ENCODE measurements at places on chromosomes 2 and 18.
A peak's percentile ranks its signal among the peaks of the same experiment; 100 is the strongest.

- DNase-seq = no peak
Measured at GRCh38 chr2:62038975-62039771, 133.7 kb downstream of the COMMD1 start.

DNA sequence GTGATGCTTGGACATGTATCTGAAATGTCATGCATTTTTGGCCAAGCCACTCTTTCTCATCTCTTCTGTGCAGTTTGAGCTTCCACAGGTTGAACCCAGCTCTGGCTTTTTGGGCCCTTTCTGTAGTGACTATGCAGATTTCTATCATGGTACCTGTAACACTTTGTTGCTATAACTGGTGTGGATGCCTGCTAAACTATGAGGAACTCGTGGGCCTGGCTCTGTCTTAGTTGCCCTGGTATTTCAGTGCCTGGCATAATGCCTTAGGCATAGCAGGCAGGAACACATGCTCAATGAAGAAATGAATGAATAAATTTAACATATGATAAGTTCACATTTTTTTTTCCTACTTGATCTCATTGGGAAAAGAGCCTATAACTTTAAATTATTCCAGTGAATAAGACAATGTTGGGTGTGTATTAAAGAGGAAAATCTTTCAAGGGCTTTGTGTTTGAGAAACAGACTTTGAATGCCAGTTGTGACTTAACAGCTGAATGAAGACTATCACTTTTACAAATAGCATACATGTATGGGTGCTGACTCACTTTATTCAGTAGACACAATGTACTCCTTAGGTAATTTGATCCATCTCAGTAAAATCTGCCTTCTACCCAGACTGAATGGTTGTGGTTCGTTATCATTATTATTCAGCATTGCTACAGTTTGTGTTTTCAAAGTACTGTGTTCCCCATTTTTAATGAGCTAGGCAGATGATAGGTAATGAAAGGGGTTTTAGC, 86.4 kb upstream of the MAP4K3 start:
- DNase-seq = no peak

GRCh38 chr2:54818226-54818625, 94.8 kb downstream of the EML6 start:
- DNase-seq = no peak

DNA sequence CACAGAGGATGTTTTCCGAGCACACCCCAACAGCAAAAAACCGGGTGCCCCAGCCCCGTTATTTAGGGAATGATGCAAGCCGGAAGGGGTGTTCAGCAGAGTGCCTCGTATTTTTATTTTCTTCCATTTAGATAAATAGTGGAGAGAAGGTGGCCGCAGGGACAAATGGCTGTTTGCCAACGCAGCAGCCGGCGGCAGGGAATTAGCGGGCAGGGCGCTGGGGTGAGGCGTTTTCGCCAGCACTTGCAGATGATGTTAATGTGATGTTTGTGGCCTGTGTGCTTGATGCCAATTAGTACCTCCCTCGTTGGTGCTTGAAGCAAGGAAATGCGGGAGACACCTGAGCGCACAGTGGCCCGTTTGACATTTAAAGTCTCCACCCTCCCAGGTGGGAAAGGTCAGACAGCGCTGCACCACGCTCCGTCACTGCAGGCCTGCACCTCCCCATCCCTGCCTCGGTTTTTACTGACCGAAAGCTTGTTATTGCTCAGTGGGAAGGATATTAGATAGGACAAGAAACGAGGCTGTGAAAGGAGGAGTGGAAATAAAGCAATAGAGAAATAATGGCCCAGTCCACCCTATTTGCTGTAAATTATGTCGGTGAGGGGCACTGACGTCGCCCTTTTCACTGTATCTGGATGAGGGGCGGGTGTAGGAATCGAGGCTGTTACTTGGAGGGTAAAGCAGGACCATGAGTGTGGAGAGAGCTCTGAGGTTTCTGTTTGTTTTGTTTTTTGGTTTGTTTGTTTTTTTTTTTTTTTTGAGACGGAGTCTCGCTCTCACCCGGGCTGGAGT, 39.1 kb downstream of the NFATC1 start:
- DNase-seq = no peak

- no peak for DNase-seq
Measured at GRCh38 chr18:27005589-27005988, 140.1 kb upstream of the AQP4 start.

DNA sequence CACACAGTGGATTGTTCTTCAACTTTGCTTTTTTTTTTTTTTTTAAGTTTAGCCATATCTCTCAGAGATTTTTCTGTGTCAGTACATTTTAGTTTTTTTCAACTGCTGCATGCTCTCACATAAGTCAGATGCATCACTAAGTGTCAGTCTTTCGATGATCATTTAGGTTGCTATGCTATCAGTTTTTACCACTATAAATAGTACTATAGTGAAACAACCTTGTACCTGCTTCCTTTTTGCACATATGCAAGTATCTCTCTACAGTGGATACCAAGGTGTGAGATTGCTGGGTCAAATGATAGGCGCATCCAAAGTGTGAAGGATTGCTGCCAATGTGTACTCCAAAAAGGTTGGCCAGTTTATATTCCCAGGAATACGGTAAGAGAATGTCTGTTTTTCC, 33.5 kb upstream of the MAP4K3 start:
- DNase-seq = no peak

- DNase-seq = no peak
Measured at GRCh38 chr2:216147172-216148131, 38.3 kb downstream of the XRCC5 start.

GRCh38 chr2:150618245-150618895, 130.9 kb upstream of the RND3 start:
- DNase-seq = no peak

DNA sequence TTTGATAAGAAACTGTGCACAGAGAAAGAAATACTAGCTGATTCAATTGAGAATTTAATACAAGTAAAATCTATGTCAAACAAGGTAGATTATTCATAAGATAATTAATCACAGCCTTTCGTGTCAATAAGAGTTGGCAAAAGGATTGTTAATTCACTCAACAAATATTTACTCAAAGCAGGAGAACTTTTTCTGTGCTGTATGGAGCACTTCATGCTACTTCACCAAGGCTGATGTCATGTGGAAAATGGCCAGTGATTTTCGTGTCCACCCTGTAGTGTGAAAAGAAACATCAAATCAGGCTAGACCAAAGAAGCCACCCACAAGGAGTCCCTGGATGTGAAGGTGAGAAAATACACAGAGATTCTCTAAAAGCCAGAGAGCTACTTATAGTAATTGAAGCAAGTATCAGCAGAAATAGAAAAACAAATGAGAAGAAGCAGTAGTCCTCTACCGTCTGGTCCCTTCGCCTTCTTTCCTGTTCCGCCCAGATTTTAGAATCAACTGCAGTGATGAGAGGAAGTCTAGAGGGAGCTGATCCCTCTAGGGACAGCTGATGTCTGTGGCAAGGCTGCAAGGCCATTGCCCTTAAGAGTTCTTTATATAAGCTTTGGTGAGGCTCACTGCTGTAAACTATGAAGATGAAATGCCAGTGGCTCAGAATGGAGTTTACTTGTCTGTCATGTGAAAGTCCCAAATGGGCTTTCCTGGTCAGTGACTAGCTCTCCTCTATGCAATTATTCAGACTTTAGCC, 201.3 kb upstream of the APCDD1 start:
- DNase-seq = no peak

DNA sequence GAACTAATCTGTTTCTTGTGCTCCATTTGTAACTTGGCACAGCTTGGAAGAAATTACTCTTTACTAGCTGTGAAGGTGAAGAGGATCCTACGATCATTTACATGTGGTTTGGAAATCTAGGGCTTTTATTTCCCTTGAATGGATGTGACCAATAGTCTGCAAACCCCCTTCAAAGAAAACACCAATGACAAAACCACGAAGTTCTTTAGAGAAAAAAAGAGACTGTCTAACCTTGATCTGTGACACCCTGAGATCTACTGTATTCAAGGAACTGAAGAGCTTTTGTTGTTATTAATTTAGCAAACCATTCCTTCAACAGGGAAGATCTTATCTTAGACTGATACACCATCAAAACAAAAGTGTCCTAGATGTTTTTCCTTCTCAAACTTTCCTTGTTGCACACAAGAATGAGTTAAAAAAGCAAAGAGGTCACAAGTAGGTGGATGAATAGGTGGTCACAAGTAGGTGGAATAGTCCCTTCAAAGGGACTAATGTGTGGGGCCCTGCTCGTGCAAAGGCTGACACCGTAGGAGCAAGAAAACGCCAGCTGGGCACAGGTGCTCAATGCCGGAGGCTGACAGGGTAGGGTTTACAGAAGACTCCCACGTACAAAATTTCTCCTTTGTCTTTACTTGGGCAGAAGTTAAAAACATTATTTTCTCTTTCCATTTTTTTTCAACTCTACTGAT, 95.6 kb upstream of the ITGB6 start:
- DNase-seq = no peak

- DNase-seq = no peak
Measured at GRCh38 chr2:219828127-219828526, 200.7 kb downstream of the SLC4A3 start.

DNA sequence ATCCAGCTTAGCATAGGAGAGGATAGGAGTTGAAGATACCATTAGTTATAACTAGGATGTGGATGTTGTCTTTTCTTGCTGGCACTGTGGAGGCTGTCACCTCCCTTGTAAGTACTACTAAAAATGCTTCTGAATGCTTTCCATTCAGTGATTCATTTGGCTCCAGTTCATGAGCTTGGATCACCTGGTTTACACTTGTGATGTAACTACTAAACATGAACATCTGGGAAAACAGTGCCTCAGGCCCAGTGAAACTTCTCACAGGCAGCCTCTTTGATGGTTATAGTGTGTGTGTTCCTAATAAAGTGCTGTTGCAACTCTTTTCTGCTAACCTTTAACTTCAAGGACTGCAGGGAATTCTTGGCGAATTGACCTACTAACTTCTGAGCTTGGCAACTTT, 13.0 kb upstream of the SLC9A2 start:
- no peak for DNase-seq

GRCh38 chr2:219045937-219046550, 4.7 kb upstream of the CFAP65 start:
- DNase-seq = no peak

GRCh38 chr2:8447610-8448221, 234.1 kb upstream of the ID2 start:
- DNase-seq = no peak

GRCh38 chr18:30163573-30163972, 879.0 kb downstream of the DSC3 start:
- DNase-seq = no peak

GRCh38 chr2:158960193-158960592, 8.2 kb upstream of the TANC1 start:
- DNase-seq = no peak

GRCh38 chr18:55320424-55321264, 267.3 kb downstream of the TCF4 start:
- DNase-seq = no peak

- DNase-seq = no peak
Measured at GRCh38 chr2:241357531-241357930, 1.4 kb downstream of the FARP2 start.

- DNase-seq = no peak
Measured at GRCh38 chr18:35407871-35408481, 30.8 kb upstream of the ZNF396 start.

- DNase-seq = no peak
Measured at GRCh38 chr18:64083916-64084315, 65.0 kb downstream of the LINC00305 start.

DNA sequence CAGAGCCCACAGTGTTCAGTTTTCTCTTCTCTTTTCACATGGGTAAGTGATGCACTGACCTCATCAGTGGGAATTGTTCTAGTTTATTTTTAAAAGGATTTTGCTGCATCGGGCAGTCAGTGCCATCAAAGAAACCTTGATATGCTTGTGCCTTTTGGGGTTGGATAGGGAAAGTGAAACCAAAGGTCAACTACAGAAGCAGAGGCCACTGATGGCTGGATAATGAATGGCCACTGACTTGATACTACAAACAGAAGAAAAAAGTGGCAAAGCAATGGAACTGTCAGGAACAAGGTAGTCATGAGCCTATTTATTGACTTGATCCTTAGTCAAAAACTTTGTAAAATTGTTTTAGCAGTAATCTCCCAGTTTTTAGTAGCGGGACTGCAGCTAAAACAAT, 636.3 kb upstream of the ZEB2 start:
- no peak for DNase-seq

- peak; percentile 34 for DNase-seq
Measured at GRCh38 chr2:85355073-85355410, 473 bp downstream of the ELMOD3 start.

DNA sequence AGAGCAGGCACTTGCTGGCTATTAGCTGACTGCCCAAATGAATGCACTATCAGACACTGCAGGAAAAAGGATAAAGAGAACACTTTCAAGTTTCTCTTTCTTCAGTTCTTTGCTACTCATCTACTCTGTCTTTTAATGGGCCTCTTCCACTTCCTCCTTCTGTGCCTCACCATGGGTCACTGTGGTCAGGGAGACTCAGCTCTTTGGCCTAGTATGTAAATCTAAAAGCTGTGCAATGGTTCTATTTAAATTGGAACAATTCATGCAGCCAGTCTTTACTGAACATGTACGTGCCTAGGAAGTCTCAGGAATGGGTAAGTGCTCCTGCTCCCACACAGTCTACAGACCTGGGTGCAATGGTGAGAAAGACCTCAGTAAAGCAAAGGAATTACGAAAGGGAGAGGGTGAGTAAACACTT, 79.1 kb upstream of the DNMT3A start:
- DNase-seq = no peak

DNA sequence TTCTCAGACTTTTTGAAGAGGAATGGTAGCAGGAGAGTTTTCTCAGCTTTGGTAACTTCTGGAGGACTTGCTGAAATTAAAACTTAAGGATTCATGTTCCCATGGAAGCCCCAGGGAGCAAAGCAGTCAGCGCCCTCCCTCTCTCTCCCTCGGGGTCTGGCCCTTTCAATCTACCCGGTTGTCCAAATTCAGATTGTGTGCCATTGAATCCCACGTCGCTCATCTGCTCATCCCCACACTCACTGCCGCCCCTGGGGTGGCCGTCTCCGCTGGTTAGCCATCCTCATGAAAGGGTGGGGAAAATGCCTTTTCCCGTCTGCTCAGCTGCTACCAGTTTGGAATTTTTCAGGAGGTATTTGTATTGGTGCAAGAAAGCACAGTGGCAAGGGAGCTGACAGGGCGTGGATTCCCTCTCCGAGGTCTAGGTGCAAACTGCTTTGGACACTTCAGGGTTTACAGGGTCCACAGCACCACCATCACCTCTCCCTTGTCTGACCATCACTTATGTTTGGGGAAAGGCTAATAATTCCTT, 27.1 kb downstream of the MCFD2 start:
- DNase-seq = no peak

GRCh38 chr18:3151399-3152264, 68.1 kb downstream of the MYOM1 start:
- no peak for DNase-seq

DNA sequence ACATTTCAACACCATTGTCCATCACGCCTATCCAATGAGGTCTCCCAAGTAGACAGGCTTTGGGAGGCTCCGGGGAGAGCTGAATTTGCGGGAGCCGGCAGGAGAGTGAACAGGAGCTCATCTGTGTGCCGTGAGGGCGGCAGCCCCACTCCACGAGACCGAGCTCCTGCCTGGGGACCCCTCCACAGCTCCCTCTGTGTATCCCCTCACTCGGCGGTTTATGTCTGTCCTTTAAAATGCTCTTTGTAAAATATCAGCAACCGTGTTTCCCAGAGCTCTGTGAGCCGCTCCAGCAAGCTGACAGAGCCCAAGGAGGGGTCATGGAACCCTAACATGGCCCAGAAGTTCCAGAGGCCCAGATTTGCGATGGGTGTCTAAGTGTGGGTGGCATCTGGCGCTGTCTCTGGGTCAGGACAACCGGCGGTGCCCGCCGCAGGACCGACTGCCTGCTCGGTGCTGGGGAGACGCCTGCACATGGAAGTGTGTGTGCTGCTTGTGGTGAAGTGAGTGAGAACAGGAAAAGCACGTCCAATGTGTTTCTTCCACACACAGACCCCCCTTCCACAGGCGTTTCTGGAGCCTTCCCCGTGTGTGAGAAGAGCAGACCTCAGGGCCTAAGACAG, 34.8 kb downstream of the SLC66A2 start:
- no peak for DNase-seq

Data from ovary (tissue), 10 donors.